Lower lobe of right lung (tissue), 2 donors: ENCODE measurements at places on chromosomes 3 and 15. TPM values are rescaled to one million over a fixed set of nuclear protein-coding genes. Genes with fewer than 3 reads are reported as not detected.

Gene TMEM212
- 5.2 TPM for total RNA-seq

Gene TLE3
- 63.7 TPM for total RNA-seq

Gene NAALADL2
- 9.8 TPM for total RNA-seq

- no peak overlapping the region for H3K27ac ChIP-seq
- no peaks in the 10 kb centered on the region for H3K4me1 ChIP-seq
- H3K27me3 ChIP-seq = no peaks in the 10 kb centered on the region
- DNase-seq = no peak
These were observed 279.2 kb downstream of the PDCD6IP start for GRCh38 chr3:34077417-34078195.

- H3K36me3 ChIP-seq = no peaks in the 10 kb centered on the region
- H3K27ac ChIP-seq = no peak overlapping the region
- H3K4me3 ChIP-seq = no peak overlapping the region
These were observed 2.1 kb downstream of the FAM240A start for GRCh38 chr3:46614431-46614830.

DNA sequence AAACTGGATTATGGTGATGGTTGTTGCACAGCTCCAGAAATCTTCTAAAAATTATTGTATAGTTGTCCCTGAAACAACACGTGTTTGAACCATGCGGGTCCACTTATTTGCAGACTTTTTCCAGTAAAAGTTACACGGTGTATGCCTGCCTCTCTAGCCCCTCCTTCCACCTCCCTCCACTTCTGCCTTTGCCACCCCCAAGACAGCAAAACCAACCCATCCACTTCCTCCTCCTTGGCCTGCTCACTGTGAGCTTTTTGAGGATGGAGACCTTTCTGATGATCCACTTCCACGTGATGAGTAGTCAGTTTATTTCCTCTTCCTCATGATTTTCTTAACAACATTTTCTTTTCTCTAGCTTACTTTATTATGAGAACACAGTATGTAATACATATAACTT lies 5.4 kb downstream of the CYFIP1 start:
- no peaks in the 10 kb centered on the region for H3K27me3 ChIP-seq
- H3K4me3 ChIP-seq = no peak overlapping the region
- no peak overlapping the region for H3K27ac ChIP-seq

GRCh38 chr15:99408236-99409096 lies 157.2 kb downstream of the LRRC28 start:
- no peak for DNase-seq
- peaks cover 19% of the 10 kb centered on the region for H3K4me1 ChIP-seq
- no peak overlapping the region for H3K4me3 ChIP-seq
- no peaks in the 10 kb centered on the region for H3K27me3 ChIP-seq

GRCh38 chr3:2198776-2199279 lies 100.2 kb downstream of the CNTN4 start:
- no peaks in the 10 kb centered on the region for H3K36me3 ChIP-seq
- no peaks in the 10 kb centered on the region for H3K4me1 ChIP-seq
- no peak overlapping the region for H3K27ac ChIP-seq
- no peaks in the 10 kb centered on the region for H3K27me3 ChIP-seq

- no peak overlapping the region for H3K27ac ChIP-seq
- peaks cover 82% of the 10 kb centered on the region for H3K36me3 ChIP-seq
- H3K27me3 ChIP-seq = no peaks in the 10 kb centered on the region
- H3K4me1 ChIP-seq = no peaks in the 10 kb centered on the region
- no peak for DNase-seq
These were observed 66.5 kb downstream of the CDAN1 start for GRCh38 chr15:42670451-42670850.

GRCh38 chr3:125072749-125073389 lies 17.1 kb upstream of the HEG1 start:
- no peaks in the 10 kb centered on the region for H3K4me1 ChIP-seq
- no peak overlapping the region for H3K4me3 ChIP-seq

GRCh38 chr3:154112146-154112852 lies 8.9 kb upstream of the ARHGEF26 start:
- no peaks in the 10 kb centered on the region for H3K36me3 ChIP-seq
- H3K4me3 ChIP-seq = no peak overlapping the region
- no peak for DNase-seq
- no peaks in the 10 kb centered on the region for H3K27me3 ChIP-seq
- no peaks in the 10 kb centered on the region for H3K4me1 ChIP-seq

GRCh38 chr3:26102376-26102775 lies 312.5 kb downstream of the OXSM start:
- H3K4me1 ChIP-seq = no peaks in the 10 kb centered on the region
- H3K36me3 ChIP-seq = no peaks in the 10 kb centered on the region
- H3K4me3 ChIP-seq = no peak overlapping the region
- no peaks in the 10 kb centered on the region for H3K27me3 ChIP-seq

DNA sequence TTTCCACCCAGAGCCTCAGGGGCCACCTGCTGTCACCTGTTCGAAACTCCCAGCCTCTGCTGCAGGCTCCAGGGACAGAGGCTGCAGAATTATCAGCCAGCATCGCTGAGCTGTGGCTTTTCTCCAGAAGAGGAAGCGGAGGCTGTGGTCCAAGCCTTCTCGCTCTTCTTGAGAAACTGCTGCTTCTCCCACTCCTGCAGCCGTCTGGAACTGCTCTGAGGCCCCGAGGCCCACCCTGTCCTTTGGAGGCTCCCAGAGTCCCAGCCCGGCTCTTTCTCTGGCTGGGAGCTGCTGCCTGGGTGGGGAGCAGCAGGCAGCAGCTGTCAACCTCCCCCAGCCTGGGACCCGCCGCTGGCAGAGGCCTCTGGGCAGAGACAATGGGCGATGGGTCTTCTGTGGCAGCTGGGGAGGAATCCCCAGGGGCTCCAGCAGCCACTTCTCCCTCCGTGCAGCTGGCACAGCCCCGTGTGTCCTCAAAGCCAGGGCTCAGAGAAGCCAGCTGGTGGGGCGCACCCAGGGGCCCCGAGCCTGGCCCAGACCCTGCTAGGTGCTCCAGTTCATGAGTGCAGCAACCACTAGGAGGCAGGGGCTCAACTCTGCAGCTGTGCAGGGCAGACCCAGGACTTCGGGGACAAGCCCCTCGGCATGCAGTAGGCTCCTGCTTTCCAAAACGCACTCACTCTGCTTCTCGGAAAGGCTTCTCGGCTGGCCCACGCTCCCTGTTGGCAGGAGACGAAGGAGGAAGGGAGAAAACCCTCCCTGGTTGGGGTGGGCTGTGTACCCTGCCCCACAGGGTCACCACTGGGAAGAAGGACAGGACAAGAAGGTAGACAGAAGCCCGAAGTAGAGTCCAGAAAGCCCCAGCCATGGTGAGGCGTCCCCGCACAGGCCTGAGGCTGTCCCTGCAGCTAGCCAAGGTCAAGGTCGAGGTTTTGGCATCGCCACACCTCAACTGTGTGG lies 49.9 kb upstream of the FURIN start:
- DNase-seq = peak; percentile 65
- H3K4me1 ChIP-seq = no peaks in the 10 kb centered on the region
- H3K27me3 ChIP-seq = no peaks in the 10 kb centered on the region
- no peak overlapping the region for H3K27ac ChIP-seq
- no peak overlapping the region for H3K4me3 ChIP-seq
- H3K36me3 ChIP-seq = no peaks in the 10 kb centered on the region

GRCh38 chr15:65097651-65098263 lies 17.2 kb downstream of the UBAP1L start:
- H3K4me1 ChIP-seq = no peaks in the 10 kb centered on the region
- H3K27me3 ChIP-seq = no peaks in the 10 kb centered on the region
- no peak for DNase-seq
- peaks cover 46% of the 10 kb centered on the region for H3K36me3 ChIP-seq
- no peak overlapping the region for H3K27ac ChIP-seq
- H3K4me3 ChIP-seq = no peak overlapping the region

DNA sequence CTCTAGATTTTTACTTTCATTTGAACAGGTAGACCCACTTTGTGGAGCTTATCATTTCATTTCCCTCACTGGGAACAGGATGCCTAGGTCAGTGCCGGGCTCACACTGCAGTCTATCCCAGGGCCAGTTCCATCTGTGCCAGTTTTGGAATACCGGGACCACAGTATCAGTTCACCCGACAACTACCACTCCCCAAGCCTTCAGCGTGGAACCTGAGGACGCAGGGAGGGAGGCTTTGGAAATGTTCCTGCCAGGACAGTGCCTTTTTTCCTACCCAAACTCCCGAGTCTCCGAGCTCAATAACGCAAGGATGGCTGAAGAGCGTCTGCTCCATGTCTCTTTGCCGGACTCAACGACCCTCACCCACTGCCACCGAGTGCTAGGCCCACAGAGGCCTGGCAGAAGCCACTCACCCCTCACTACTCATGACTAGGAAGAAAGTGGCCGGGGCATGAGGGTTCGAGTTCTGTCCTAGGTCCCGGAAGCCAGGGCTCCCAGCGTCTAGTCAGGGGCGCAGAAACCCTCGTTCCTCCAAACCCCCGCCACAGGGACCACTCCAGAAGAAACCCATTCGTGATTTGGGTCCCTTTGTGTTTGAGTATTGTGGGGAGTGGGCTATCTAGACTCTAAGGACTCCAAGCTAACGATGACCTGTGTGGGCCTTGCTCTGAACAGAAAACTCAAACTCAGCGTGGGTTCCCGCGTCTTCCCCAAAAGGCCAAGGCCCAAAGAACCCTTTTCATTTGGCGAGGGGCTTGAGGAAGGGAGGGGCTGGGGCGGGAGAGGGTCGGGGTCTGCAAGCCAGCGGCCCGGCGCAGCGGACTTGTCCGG lies 11.4 kb downstream of the ZIC1 start:
- H3K4me3 ChIP-seq = no peak overlapping the region
- no peak for DNase-seq
- H3K27me3 ChIP-seq = peaks cover 97% of the 10 kb centered on the region
- peaks cover 15% of the 10 kb centered on the region for H3K4me1 ChIP-seq

- H3K27ac ChIP-seq = no peak overlapping the region
- no peak overlapping the region for H3K4me3 ChIP-seq
- peaks cover 18% of the 10 kb centered on the region for H3K36me3 ChIP-seq
- DNase-seq = no peak
- no peaks in the 10 kb centered on the region for H3K27me3 ChIP-seq
- H3K4me1 ChIP-seq = peaks cover 4% of the 10 kb centered on the region
These were observed 147.3 kb upstream of the CGNL1 start for GRCh38 chr15:57229051-57229450.

- peak overlapping the region; percentile 62 for H3K27ac ChIP-seq
- no peaks in the 10 kb centered on the region for H3K27me3 ChIP-seq
- H3K4me3 ChIP-seq = no peak overlapping the region
- peak; percentile 93 for DNase-seq
These were observed 95.7 kb downstream of the CPN2 start for GRCh38 chr3:194255252-194256039.

DNA sequence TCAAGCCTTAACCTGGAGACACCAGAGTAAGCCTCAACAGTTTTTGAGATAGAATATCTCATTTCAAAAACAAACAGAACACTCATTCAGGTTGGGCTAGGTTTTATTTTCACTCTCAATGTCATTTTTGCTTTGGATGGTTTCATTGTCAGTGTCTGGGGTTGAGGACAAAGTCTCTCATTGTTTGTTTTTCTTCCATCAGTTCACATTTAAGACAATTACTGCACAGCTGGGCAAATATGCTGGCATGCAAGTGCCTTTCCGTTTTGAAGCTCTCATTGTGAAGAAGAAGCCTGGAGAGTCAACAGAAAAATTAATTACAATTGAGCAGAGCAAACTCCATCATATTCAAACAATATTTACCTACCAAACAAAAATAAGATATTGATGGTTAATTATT lies 1050.0 kb downstream of the TBL1XR1 start:
- H3K36me3 ChIP-seq = no peaks in the 10 kb centered on the region
- no peak for DNase-seq
- no peak overlapping the region for H3K27ac ChIP-seq
- no peaks in the 10 kb centered on the region for H3K27me3 ChIP-seq
- no peaks in the 10 kb centered on the region for H3K4me1 ChIP-seq

- peaks cover 36% of the 10 kb centered on the region for H3K4me1 ChIP-seq
- no peak overlapping the region for H3K4me3 ChIP-seq
- no peak overlapping the region for H3K27ac ChIP-seq
- H3K27me3 ChIP-seq = no peaks in the 10 kb centered on the region
These were observed 185.2 kb downstream of the FOXP1 start for GRCh38 chr3:71398157-71398836.

DNA sequence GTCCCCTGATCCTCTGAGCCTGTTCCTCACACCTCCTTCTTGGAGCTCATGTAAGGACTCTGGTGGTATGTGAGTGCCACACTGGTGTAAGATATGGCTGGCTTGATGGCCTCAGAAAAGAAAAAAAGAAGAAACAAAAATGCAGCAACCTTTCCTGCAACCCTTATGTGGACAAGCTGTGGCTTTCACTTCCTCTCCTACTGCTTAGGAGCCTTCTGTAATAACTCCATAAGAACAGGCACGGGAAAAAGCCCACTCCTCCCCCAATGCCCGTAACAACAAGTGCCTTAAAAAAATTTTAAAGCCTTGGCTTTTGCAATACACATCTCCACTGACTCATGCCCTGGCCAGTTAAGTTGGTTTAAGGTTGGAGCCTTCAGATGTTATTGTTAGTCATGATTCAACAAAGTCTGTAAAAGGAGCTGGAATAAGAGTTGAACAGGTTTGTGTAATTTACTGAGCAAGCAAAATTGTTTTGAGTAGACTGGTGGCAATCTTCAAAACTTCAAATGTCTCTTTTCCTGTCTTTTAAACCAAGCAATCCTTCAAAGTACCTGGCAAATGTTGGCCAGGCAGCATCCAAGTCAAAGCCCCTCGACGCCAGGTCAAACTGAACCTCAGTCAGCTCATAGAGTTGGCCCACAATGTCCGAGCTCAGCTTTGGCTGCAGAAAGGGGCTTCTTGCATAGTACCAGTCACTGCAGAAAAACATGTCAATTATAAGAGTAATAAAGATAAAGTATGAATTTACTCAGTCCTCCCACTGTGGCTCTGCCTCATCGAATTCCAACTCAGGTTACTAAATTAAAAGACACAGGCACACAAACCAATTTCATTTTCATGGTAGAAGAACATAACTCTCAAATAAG lies 22.9 kb downstream of the FYCO1 start:
- no peak for DNase-seq
- peaks cover 96% of the 10 kb centered on the region for H3K36me3 ChIP-seq
- peak overlapping the region; percentile 42 for H3K27ac ChIP-seq
- H3K27me3 ChIP-seq = no peaks in the 10 kb centered on the region
- H3K4me1 ChIP-seq = peaks cover 26% of the 10 kb centered on the region

GRCh38 chr15:70935631-70936030 lies 43.0 kb downstream of the LRRC49 start:
- H3K36me3 ChIP-seq = no peaks in the 10 kb centered on the region
- H3K27ac ChIP-seq = no peak overlapping the region

DNA sequence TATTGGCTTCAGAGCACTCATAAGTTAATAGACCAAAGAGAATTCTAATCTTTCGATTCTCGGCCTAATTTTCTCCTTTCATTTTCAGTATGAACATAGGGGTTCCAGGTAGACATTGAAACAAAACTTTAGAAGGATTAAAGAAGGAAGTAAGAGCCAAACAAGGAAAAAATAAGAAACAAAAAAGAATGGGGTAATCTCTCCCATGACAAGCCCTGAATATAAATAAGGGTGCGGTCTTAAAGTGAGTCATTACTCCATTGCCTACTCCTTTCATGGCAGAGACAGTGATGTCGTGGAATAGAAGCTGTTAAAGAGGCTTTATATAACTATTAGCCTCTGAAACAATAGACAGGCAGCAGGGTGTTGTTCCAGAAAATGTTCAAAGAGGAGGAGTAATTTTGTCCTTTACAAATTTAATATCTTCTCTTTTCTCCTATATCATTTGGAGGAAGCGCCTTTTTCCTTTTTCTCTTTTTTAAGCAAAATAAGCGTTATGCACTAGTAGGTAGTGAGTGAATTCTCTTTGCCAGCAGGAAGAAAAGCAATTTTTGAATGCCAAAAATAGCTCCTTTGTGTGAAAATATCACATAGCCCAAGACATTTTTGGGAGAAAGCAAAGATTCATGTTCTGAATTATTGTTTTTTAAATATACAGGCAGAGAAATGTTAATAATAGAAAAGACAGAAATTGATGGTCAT lies 607.9 kb upstream of the KCNMB2 start:
- no peaks in the 10 kb centered on the region for H3K4me1 ChIP-seq
- no peak overlapping the region for H3K27ac ChIP-seq
- H3K36me3 ChIP-seq = no peaks in the 10 kb centered on the region
